ENCODE measurements at places on chromosomes 11 and 22. TPM values are rescaled to one million over a fixed set of nuclear protein-coding genes. Genes with fewer than 3 reads are reported as not detected.

The TMEM191C gene
- 4.5 TPM for total RNA-seq

The TMEM126B gene
- 37.2 TPM for total RNA-seq

The DUSP8 gene
- 4.3 TPM for total RNA-seq

DNA sequence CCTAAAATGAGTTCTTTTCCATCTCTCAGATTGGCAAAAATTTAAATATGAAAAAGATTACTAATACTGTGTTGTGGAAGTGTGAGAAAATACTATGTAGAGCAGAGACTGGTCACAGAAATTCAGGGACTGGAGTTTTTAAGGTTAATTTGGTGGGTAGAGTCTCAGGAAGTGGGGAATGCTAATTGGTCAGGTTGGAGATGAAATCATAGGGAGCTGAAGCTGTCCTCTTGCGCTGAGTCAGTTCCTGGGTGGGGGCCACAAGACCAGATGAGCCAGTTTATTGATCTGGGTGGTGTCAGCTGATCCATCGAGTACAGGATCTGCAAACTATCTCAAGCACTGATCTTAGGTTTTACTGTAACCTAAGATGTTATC, 29.4 kb upstream of the TMEM86A start:
- H3K36me3 ChIP-seq = no peaks in the 10 kb centered on the region
- no peak overlapping the region for H3K4me3 ChIP-seq
- H3K27me3 ChIP-seq = no peaks in the 10 kb centered on the region
- no peak for DNase-seq
- H3K27ac ChIP-seq = no peak overlapping the region

The INPP5J gene
- 0.52 TPM for total RNA-seq

The OR51V1 gene
- total RNA-seq = not detected

GRCh38 chr11:44936951-44937543, 13.6 kb downstream of the TP53I11 start:
- no peak overlapping the region for H3K4me3 ChIP-seq
- H3K27me3 ChIP-seq = no peaks in the 10 kb centered on the region
- H3K36me3 ChIP-seq = peaks cover 40% of the 10 kb centered on the region
- DNase-seq = no peak

- H3K27me3 ChIP-seq = no peaks in the 10 kb centered on the region
- no peak overlapping the region for H3K4me3 ChIP-seq
- no peaks in the 10 kb centered on the region for H3K36me3 ChIP-seq
- H3K27ac ChIP-seq = no peak overlapping the region
- DNase-seq = no peak
Measured at GRCh38 chr11:65692367-65692766, 19.7 kb upstream of the KAT5 start.

GRCh38 chr22:37661160-37661924, 2.8 kb downstream of the PDXP start:
- peak; percentile 69 for DNase-seq
- peaks cover 49% of the 10 kb centered on the region for H3K4me1 ChIP-seq
- no peaks in the 10 kb centered on the region for H3K27me3 ChIP-seq
- no peaks in the 10 kb centered on the region for H3K36me3 ChIP-seq
- H3K27ac ChIP-seq = peak overlapping the region; percentile 71

GRCh38 chr11:839875-840617, 2.3 kb downstream of the POLR2L start:
- no peak for DNase-seq
- H3K27ac ChIP-seq = no peak overlapping the region
- H3K4me3 ChIP-seq = no peak overlapping the region
- H3K4me1 ChIP-seq = peaks cover 37% of the 10 kb centered on the region
- H3K27me3 ChIP-seq = no peaks in the 10 kb centered on the region
- peaks cover 19% of the 10 kb centered on the region for H3K36me3 ChIP-seq

The SCGB1C1 gene
- not detected for total RNA-seq

DNA sequence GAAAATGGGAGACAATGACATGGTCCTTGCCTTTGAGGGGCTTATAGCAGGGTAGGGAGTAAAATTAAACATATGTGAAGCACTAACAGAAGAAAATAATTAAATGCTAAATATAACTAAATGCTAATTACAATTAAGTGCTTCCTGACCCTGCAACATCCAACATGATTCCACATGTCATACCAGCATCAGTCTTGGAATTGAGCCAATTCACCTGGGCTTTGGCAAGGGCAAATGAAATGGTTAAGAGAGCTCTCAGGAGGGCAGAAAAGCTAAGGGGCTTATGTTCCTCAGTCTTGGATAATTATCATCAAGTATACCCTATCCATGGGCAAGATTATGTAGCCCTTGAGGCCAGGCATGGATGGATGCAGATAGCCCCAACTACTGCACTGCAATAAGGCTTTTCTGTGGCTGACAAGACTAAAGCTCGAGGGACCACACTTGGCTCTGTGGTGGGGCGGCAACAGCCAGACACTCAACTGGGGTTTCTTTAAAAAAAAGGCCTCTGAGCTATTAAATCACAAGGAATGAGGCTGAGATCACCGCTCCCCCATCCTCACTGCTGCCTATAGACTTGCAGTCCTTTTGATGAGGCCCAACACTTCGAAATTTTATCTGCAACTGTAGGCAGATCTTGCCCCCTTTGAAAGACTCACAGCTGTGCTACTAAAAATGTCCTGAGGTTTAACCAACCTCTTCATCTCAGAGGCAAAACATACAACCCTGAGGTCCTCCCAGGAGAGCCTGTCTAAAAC, 39.0 kb downstream of the IL18BP start:
- no peaks in the 10 kb centered on the region for H3K27me3 ChIP-seq
- peak overlapping the region; percentile 92 for H3K27ac ChIP-seq
- H3K36me3 ChIP-seq = peaks cover 3% of the 10 kb centered on the region
- peak overlapping the region; percentile 6 for H3K4me3 ChIP-seq
- H3K4me1 ChIP-seq = peaks cover 52% of the 10 kb centered on the region
- no peak for DNase-seq

- no peak overlapping the region for H3K4me3 ChIP-seq
- H3K27me3 ChIP-seq = no peaks in the 10 kb centered on the region
- no peak overlapping the region for H3K27ac ChIP-seq
- H3K4me1 ChIP-seq = peaks cover 3% of the 10 kb centered on the region
Measured at GRCh38 chr11:7696424-7696823, 9.9 kb downstream of the OVCH2 start.

The ASPHD2 gene
- 7.3 TPM for total RNA-seq

DNA sequence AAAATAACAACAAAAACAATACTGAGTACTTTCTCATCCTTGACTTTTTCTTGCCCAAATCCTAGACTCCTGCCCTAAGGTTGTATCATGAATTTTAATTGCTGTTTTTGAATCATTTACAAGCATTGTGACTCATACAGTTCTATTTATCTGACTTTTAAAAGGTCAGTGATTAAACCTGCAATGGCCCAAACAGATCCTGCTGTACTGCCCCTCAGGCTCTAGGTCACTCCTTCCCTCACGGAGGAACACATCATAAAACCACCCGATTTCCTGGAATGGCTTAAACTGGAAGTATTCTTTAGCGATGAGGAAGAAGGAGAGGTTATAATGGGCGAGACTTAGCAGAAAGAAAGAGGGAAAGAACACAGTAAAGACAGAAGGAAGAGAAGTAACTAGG, 12.3 kb downstream of the ARFGAP3 start:
- DNase-seq = no peak
- no peaks in the 10 kb centered on the region for H3K4me1 ChIP-seq
- no peak overlapping the region for H3K27ac ChIP-seq
- no peaks in the 10 kb centered on the region for H3K27me3 ChIP-seq
- H3K36me3 ChIP-seq = peaks cover 36% of the 10 kb centered on the region

The TRIM22 gene
- total RNA-seq = 388 TPM

GRCh38 chr11:11163669-11164333, 189.2 kb downstream of the CSNK2A3 start:
- no peaks in the 10 kb centered on the region for H3K36me3 ChIP-seq
- no peak overlapping the region for H3K27ac ChIP-seq
- no peak overlapping the region for H3K4me3 ChIP-seq
- no peaks in the 10 kb centered on the region for H3K4me1 ChIP-seq

GRCh38 chr11:44226945-44227344, 83.0 kb downstream of the ALX4 start:
- peaks cover 2% of the 10 kb centered on the region for H3K36me3 ChIP-seq
- no peak for DNase-seq
- H3K27ac ChIP-seq = no peak overlapping the region
- H3K4me1 ChIP-seq = no peaks in the 10 kb centered on the region

DNA sequence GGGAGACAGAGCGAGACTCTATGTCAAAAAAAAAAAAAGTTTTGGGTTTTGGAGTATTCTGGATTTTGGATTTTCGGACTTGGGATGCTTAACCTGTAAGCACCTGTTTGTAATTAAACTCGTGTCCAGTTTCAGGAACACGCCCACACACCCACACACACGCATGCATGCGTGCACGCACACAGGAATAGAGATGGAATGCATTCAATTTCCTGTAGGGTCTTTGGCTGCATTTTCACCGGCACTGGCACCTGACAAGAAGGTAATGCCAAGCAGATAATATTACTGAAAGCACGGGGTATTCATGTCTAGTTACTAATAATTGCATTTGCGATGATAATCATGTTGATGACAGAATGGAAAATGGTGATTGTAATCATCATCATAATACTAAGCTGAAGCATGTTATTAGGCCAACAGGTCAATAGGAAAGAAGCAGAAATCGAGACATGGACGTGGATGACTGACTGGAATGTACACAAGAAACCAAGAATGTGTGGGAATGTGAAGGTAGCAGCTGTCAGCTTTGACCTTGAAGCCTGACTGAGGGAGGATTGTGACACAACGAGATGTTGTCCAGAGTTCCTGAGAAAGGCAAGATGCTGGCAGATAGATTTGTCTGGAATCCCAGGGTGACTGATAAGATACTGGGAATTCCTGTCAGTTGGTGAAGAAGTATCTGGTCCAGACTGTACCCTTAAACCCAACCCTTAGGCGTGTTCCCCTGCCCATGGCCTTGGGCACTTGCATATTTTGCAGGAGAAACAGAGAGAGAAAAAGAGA, 108.6 kb downstream of the SYN3 start:
- H3K27me3 ChIP-seq = no peaks in the 10 kb centered on the region
- no peak overlapping the region for H3K4me3 ChIP-seq
- H3K4me1 ChIP-seq = no peaks in the 10 kb centered on the region

The KCNJ1 gene
- total RNA-seq = not detected

- H3K27ac ChIP-seq = no peak overlapping the region
- H3K36me3 ChIP-seq = no peaks in the 10 kb centered on the region
- no peak overlapping the region for H3K4me3 ChIP-seq
- H3K4me1 ChIP-seq = no peaks in the 10 kb centered on the region
Measured at GRCh38 chr11:108606495-108607160, 13.1 kb upstream of the EXPH5 start.

DNA sequence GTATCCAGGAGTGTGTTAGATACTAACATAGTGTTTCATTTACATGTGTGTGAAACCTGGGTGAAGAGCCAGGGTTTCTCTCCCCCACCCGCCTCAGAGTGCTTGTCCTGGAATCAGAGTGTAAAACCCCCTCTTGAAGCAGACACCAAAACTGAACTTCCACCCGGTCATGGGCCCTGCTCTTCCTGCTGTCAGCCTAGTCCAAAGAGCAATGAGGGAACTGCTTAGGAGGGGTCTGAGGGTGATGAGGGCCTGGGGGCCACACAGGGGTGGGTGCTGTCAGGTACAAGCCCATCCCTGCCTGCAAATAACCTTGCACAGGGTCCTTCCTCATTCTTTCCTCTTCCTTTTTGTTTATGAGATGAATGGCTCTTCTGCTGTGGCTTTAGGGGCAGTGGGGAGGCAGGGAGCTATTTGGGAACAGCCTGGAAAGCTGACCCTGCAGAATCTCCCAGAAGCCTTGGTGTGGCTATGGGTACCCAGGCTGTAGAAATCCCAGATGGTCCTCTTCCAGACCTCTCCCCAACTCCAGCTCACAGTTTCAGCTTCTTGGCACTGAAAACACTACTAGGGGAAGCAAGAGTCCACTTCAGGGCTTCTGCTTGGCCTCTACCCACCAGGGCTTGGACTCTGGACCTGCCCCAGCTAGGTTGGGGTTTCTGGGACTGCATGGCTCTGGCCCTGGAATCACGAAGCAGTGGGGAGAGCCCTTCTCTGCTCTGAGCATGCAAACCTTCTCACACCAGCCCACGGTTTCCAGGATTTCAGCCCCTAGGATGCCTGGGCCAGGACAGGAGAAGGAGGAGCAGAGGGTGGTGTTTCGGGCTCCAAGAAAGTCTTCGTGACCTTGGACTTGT, 8.5 kb downstream of the BATF2 start:
- peaks cover 65% of the 10 kb centered on the region for H3K4me1 ChIP-seq
- H3K27me3 ChIP-seq = no peaks in the 10 kb centered on the region
- no peak overlapping the region for H3K27ac ChIP-seq
- DNase-seq = no peak
- no peaks in the 10 kb centered on the region for H3K36me3 ChIP-seq

GRCh38 chr11:114099392-114100178, 40.1 kb downstream of the ZBTB16 start:
- no peaks in the 10 kb centered on the region for H3K36me3 ChIP-seq
- no peak for DNase-seq
- no peak overlapping the region for H3K27ac ChIP-seq
- H3K27me3 ChIP-seq = no peaks in the 10 kb centered on the region
- no peak overlapping the region for H3K4me3 ChIP-seq
- H3K4me1 ChIP-seq = peaks cover 23% of the 10 kb centered on the region

The GDPD4 gene
- not detected for total RNA-seq

DNA sequence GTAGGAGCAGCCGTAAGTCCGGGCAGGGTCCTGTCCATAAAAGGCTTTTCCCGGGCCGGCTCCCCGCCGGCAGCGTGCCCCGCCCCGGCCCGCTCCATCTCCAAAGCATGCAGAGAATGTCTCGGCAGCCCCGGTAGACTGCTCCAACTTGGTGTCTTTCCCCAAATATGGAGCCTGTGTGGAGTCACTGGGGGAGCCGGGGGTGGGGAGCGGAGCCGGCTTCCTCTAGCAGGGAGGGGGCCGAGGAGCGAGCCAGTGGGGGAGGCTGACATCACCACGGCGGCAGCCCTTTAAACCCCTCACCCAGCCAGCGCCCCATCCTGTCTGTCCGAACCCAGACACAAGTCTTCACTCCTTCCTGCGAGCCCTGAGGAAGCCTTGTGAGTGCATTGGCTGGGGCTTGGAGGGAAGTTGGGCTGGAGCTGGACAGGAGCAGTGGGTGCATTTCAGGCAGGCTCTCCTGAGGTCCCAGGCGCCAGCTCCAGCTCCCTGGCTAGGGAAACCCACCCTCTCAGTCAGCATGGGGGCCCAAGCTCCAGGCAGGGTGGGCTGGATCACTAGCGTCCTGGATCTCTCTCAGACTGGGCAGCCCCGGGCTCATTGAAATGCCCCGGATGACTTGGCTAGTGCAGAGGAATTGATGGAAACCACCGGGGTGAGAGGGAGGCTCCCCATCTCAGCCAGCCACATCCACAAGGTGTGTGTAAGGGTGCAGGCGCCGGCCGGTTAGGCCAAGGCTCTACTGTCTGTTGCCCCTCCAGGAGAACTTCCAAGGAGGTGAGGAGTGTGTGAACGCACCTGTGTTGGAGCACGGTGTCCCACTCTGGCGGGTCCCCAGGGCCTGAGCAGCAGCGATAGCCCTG, at the start of gene TAGLN:
Gene TAGLN (plus strand): TSS at position 318 of the 863 bp plus-strand sequence. CDS start 3,644 bp downstream, outside the sequence.
- H3K36me3 ChIP-seq = peaks cover 65% of the 10 kb centered on the region
- no peak for DNase-seq
- no peak within 1 kb of the TSS for H3K4me3 ChIP-seq
- H3K27me3 ChIP-seq = no peaks in the 10 kb centered on the region
- H3K27ac ChIP-seq = no peak within 1 kb of the TSS

GRCh38 chr11:72005347-72006260, 6.9 kb downstream of the IL18BP start:
- no peak overlapping the region for H3K27ac ChIP-seq
- no peak overlapping the region for H3K4me3 ChIP-seq
- H3K36me3 ChIP-seq = peaks cover 2% of the 10 kb centered on the region
- no peak for DNase-seq
- H3K4me1 ChIP-seq = no peaks in the 10 kb centered on the region
